ENCODE measurements at places on chromosomes 4 and X.

DNA sequence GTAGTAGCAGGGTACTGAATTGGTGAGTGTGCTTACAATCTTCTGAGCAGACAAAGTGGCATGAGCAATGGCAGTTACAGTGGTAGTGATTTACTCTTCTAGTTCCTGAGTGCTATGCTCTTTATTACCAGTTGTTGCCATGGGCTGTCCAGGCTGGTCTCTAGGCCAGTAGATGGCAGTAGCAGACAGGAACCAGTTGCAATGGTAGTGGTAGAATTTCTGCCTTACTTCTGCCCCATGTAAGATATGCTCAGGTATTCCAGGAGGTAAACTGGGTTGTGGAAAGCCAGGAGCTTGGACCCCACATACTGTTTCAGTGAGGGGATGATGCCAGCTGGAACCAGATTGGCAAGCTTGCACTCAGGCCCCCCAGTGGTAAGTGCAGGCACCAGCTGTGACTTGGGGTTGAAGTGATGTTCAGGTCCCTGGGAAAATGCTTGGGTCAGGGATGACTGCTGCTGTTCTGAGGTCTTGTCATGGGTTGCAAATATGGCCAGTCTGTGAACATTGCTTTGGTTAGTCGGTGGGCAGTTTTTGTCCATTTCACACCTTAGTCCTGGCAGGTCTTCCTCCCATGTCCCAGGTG, 63.0 kb upstream of the ZXDB start:
- H3K27ac ChIP-seq, result no peak overlapping the region
- no peak for DNase-seq
- H3K27me3 ChIP-seq, result no peaks in the 10 kb centered on the region
- no peaks in the 10 kb centered on the region for H3K36me3 ChIP-seq

- no peaks in the 10 kb centered on the region for H3K36me3 ChIP-seq
- no peaks in the 10 kb centered on the region for H3K4me1 ChIP-seq
- no peak for DNase-seq
- no peak overlapping the region for H3K27ac ChIP-seq
- no peaks in the 10 kb centered on the region for H3K27me3 ChIP-seq
Observed at GRCh38 chr4:155615081-155615887, 51.4 kb upstream of the GUCY1A1 start.

GRCh38 chr4:125994024-125994423, 679.3 kb downstream of the FAT4 start:
- no peak overlapping the region for H3K4me3 ChIP-seq
- no peaks in the 10 kb centered on the region for H3K27me3 ChIP-seq
- H3K27ac ChIP-seq, result no peak overlapping the region
- no peak for DNase-seq

DNA sequence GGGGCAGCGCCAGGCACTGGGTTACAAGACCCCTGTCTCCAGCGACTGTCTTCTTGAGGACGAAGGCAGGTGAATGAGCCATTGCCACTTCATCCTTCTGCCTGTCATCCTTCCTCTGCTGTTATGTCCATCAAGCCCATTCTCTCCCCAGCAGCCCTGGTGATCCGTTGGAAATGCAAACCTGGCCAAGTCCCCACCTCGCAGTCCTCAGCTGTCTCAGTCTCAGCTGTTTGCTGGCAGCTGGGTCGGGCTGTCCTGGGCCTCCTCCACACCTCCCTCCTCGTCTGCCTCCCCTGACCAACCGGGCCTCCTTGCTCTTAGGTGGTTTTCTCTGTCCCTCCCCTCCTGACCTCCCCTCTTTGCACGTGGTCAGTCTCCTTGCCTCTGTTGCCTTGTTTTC, 38.0 kb downstream of the PTTG2 start:
- no peak overlapping the region for H3K27ac ChIP-seq
- no peaks in the 10 kb centered on the region for H3K4me1 ChIP-seq
- H3K4me3 ChIP-seq, result no peak overlapping the region
- H3K36me3 ChIP-seq, result no peaks in the 10 kb centered on the region
- no peaks in the 10 kb centered on the region for H3K27me3 ChIP-seq

DNA sequence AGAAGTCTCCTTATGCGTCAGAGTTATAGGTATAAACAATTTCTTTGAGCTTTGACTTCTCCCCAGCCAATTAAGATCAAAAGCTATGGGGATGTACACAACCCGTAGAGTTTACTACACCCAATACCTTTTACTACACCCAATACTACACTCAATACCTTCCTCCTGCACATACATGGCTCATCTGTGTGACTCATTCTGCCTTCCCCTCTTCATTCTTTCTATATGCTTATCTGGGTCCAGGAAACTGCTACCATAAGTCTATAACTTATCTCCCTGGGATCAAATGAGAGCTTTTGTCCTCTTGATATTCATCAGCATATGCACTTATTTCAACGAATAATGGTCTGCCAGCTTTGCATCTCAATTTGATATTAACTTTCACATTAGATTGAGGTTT, 28.2 kb downstream of the ANKRD50 start:
- H3K36me3 ChIP-seq, result no peaks in the 10 kb centered on the region
- DNase-seq, result no peak
- H3K27me3 ChIP-seq, result no peaks in the 10 kb centered on the region
- H3K4me1 ChIP-seq, result no peaks in the 10 kb centered on the region
- no peak overlapping the region for H3K4me3 ChIP-seq
